Epithelial cell of proximal tubule (primary cell): ENCODE measurements at places on chromosomes 3 and 15. TPM values are rescaled to one million over a fixed set of nuclear protein-coding genes. Genes with fewer than 3 reads are reported as not detected.

- DNase-seq, result peak; percentile 18
Measured at GRCh38 chr3:169914321-169914720, 2.9 kb downstream of the SAMD7 start.

DNA sequence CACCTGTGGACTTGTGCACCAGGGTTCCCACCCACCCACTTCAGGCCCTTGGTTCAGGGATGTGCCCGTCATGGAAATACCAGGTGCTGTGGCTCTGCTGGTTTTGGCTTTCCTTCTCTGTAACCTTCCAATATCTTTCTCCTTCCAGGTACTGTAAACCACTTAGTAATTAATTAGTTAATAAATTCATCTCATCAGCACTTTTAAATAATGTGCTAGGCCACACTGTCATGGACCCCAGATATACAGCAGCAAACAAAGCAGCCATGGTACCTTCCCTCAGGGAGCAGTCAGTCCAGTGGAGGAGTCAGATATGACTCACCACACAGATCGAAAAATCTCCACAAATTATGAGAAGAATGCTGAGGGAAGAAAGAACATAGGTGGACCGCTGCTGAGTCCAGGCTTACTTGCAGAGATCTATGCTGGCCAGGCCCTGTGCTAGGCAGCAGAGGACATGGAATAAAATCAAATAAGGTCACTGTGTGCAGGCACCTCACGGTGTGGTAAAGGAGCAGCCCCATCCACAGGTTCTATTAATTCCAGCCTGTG lies 6.8 kb upstream of the GATA2 start:
- DNase-seq, result no peak

DNA sequence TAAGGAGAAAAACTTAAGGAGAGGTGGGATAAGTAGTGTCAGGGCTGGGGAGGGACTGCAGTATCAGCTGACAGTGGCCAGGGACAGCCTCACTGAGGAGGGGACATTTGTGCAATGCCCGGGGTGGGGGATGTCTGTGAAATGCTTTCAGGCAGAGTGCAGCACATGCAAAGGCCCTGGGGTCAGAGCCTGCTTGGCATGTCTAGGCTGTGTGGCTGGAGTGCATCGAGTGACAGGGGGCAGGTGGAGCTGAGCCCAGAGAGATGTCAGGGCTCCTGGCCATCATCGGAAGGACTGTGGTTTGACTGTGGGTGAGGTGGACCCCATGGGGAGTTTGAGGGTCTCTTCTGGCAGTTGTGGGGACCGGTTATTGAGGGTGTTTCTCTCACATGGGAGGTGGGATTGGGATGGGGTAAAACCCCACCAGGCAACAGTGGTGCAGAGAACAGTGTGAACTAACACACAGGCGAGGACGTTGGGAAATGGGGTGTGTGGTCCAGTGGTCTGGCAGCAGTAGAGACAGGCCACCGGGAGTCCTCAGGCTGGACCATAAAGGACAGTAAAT lies 61.2 kb downstream of the FBLN2 start:
- DNase-seq, result no peak

DNA sequence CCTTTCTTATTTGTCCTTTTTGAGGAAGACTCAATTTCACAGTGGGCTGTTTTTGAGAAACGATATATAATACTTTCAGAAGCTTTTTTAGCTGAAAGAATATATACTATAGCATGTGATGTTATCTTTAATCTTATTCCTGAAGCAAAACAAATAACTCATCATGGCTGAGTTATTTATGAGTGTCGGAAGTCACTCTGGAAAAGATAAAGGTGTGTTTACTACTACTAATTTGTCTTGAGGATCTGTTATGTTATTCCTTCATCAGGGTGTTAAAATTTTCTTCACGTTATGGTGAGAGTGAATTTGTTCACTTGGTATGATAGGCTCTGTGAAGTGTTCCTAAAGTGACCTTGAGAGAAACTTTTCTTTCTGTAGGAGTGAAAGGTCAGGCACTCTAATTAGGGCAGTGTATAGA lies 4.7 kb downstream of the TCF12 start:
- no peak for DNase-seq

GRCh38 chr3:187889601-187890404 lies 144.5 kb upstream of the BCL6 start:
- no peak for DNase-seq

- no peak for DNase-seq
Measured at GRCh38 chr3:64163019-64163754, 62.1 kb downstream of the PRICKLE2 start.

DNA sequence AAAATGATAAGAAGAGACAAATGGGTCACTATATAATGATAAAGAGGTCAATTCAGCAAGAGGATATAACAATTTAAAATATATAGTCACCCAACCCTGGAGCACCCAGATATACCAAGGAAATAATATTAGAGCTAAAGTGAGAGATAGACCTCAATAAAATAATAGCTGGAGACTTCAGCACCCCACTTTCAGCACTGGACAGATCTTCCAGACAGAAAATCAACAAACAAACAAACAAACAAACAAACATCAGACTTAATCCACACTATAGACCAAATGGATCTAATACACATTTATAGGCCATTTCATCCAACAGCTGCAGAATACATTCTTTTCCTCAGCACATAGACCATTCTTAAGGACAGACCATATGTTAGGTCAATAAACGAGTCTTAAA lies 79.4 kb downstream of the SENP7 start:
- DNase-seq, result no peak

DNA sequence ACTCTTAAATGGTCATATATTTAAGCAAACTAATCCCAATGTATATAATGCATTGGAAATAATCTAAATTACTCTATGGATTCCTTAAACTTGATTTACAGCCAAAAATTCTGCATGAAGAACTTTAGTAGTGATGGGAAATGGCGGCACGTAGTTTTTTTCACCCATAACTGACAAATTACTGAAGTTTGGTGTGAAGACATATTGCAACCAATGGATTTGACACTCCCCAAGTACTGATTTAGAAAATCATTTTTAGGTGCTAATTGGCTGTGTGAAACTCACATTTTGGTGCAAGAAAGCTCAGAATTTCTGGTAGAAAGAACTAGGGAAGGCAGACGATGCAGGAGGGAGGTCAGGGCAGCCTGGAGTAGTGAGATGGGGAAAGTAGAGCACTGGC lies 19.3 kb upstream of the TMEM108 start:
- no peak for DNase-seq

GRCh38 chr3:61613666-61614065 lies 52.3 kb downstream of the PTPRG start:
- no peak for DNase-seq

DNA sequence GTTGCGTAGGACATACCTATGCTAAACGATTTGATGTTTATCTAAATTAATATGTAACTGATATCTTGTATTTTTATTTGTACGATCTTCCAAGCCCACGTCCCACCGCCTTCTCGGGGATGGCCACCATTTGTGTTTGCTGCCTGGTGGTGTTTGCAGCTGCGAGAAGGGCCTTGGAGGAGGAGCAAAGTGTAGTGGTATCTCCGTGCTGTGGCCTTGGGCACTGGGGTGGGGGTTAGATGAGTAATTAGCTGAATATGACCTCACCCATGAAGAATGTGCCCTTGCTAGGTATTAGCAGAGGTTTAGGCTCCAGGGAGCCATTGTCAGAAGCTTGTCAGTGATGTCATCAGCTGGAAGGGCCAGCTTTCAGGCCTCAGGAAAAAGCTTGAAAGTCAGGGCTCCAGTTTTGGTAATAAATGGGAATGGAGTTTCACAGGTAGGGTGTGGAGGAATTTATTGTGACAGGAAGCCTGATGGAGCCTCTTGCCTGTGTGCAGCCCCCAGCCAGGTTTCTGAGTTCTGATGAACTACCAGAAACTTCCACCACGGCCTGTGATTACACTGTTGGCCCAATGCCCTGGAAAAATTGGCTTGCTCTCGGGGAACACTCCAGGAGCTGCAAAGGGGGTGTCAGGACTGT lies 41.0 kb downstream of the FLNB start:
- DNase-seq, result peak; percentile 97

GRCh38 chr3:107928084-107928445 lies 162.8 kb downstream of the CD47 start:
- DNase-seq, result no peak

GRCh38 chr3:188008582-188009213 lies 145.3 kb upstream of the LPP start:
- no peak for DNase-seq

- DNase-seq, result no peak
Measured at GRCh38 chr3:123278446-123278845, 76.7 kb downstream of the SEC22A start.

- no peak for DNase-seq
Measured at GRCh38 chr3:36695769-36696137, 68.6 kb downstream of the DCLK3 start.

DNA sequence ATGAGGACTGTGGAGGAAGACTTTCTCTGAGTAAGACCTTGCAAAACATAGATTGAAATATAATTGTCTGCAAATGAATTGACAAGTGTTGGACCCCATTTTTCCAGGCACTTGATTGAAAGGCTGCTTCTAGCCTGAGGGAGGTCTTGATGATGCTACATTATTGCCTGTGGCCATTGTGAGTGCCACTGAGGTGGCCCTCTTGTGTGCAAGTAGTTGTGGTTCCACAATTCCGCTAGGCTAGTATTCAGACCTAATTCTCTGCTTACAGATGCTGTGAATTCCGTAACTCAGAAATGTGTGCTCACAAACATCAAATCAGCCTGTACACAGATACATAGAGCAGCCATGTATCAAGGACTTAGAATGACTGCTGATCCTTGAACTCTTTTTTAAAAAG lies 34.7 kb downstream of the FNDC3B start:
- DNase-seq, result no peak

DNA sequence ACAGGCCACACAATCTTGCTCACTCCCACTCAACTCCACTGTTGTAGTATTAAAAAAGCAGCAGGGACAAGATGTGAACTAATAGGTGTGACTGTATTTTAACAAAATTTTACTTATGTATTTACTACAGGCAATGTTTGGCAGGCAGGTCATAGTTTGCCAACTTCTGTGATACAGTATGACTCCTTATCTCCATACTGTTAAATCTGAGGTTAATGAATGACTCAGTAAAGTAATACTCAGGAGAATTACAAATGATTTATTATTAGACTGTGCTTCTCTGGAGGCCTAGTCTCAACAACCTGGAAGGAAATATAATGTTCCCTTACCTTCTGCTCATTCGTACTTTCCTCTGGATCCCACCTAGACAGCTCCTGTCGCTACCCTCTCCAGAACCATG lies 258.6 kb upstream of the KCNMB2 start:
- DNase-seq, result peak; percentile 4

DNA sequence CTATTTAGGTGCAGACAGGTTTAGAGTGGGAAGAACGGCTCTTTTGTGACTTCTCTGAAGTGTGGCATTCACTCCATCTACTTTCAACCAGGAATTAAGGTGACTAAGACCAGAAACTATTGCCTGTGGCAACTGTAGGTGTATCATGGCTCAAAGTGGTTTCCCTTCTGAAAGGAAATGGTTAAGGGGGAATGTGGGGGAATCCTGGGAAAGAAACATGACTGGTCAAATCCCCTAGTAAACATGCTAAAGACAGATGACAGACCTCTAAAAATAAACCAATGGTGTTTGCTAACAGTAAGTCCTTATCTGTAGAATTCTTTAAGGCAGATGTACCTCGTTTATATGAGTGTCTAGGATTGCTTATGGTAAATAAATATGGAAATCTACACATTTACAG lies 56.9 kb downstream of the MEGF11 start:
- DNase-seq, result peak; percentile 20

GRCh38 chr15:62969442-62970089 lies 73.0 kb upstream of the TPM1 start:
- no peak for DNase-seq

GRCh38 chr3:13072600-13073325 lies 466 bp downstream of the IQSEC1 start:
- DNase-seq, result no peak

A4GNT gene
- total RNA-seq, result not detected in 2 replicates

PKM gene
- 1,902 and 2,237 TPM in 2 replicates for total RNA-seq

CLDN1 gene
- 155 and 169 TPM in 2 replicates for total RNA-seq

ADAM10 gene
- total RNA-seq, result 76.3 and 106 TPM in 2 replicates

SCAPER gene
- 5.4 and 13.3 TPM in 2 replicates for total RNA-seq

CD86 gene
- total RNA-seq, result not detected in 2 replicates

KLHL25 gene
- 8.1 and 9.7 TPM in 2 replicates for total RNA-seq

EFHB gene
- 3.3 and 5.5 TPM in 2 replicates for total RNA-seq

HYAL3 gene
- 7.8 and 8.8 TPM in 2 replicates for total RNA-seq

C3orf85 gene
- total RNA-seq, result not detected in 2 replicates

FAM3D gene
- total RNA-seq, result not detected in 2 replicates

SMCO1 gene
- not detected in 2 replicates for total RNA-seq

MYLK gene
- total RNA-seq, result 81.4 TPM in 2 replicates

FMN1 gene
- total RNA-seq, result 2.7 and 4.3 TPM in 2 replicates

BTLA gene
- total RNA-seq, result not detected in 2 replicates

TICRR gene
- 12.0 and 13.1 TPM in 2 replicates for total RNA-seq
